ENCODE measurements at places on chromosomes 13 and 19. TPM values are rescaled to one million over a fixed set of nuclear protein-coding genes. Genes with fewer than 3 reads are reported as not detected.

The TNFSF9 gene
- total RNA-seq = 2.1 TPM

The TRAPPC2B gene
- 12.4 TPM for total RNA-seq

The RFPL4A gene
- total RNA-seq = not detected

The ZNF329 gene
- total RNA-seq = 11.8 TPM

The FFAR2 gene
- total RNA-seq = not detected

GRCh38 chr13:28657784-28658538 is 969 bp upstream of the POMP start:
- peaks cover 3% of the 10 kb centered on the region for H3K4me1 ChIP-seq
- peaks cover 5% of the 10 kb centered on the region for H3K36me3 ChIP-seq
- no peak overlapping the region for H3K27ac ChIP-seq
- H3K27me3 ChIP-seq = no peaks in the 10 kb centered on the region
- no peak for DNase-seq

The CACNA1A gene
- total RNA-seq = 7.9 TPM

- DNase-seq = peak; percentile 77
- H3K36me3 ChIP-seq = no peaks in the 10 kb centered on the region
- peaks cover 38% of the 10 kb centered on the region for H3K27me3 ChIP-seq
- H3K4me1 ChIP-seq = peaks cover 15% of the 10 kb centered on the region
These were observed 7.5 kb upstream of the TSHZ3 start for GRCh38 chr19:31356587-31357314.

The SWSAP1 gene
- 3.8 TPM for total RNA-seq

GRCh38 chr13:60273971-60274527 is 110.3 kb upstream of the DIAPH3 start:
- peaks cover 3% of the 10 kb centered on the region for H3K4me1 ChIP-seq
- H3K27me3 ChIP-seq = no peaks in the 10 kb centered on the region
- H3K27ac ChIP-seq = no peak overlapping the region
- no peaks in the 10 kb centered on the region for H3K36me3 ChIP-seq

GRCh38 chr19:44623080-44623479 is 9.7 kb downstream of the IGSF23 start:
- no peaks in the 10 kb centered on the region for H3K4me1 ChIP-seq
- H3K36me3 ChIP-seq = peaks cover 6% of the 10 kb centered on the region
- DNase-seq = no peak
- H3K27me3 ChIP-seq = no peaks in the 10 kb centered on the region

The SYCN gene
- total RNA-seq = not detected

The NKPD1 gene
- 0.17 TPM for total RNA-seq

DNA sequence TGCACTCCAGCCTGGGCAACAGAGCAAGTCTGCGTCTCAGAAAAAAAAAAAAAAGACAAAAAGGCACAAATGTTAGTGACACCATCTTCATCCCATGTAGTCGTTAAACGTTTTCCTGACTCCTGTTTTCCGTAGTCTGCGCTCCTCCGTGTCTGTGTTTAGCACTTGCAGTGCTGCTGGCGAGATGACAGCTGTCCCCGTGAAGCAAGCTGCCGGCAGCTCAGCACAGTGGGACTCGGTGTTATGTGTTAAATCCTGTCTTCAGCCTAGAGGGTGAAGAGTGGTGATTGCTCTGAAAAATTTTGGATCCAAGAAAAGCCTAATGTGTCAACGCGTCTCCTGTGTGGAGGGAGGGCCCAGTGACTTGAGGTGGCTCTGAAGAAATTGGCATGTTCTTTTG is 18.4 kb downstream of the UBXN6 start:
- no peaks in the 10 kb centered on the region for H3K4me1 ChIP-seq
- H3K36me3 ChIP-seq = peaks cover 73% of the 10 kb centered on the region
- no peaks in the 10 kb centered on the region for H3K27me3 ChIP-seq
- DNase-seq = no peak
- H3K4me3 ChIP-seq = no peak overlapping the region

The MAG gene
- total RNA-seq = not detected

DNA sequence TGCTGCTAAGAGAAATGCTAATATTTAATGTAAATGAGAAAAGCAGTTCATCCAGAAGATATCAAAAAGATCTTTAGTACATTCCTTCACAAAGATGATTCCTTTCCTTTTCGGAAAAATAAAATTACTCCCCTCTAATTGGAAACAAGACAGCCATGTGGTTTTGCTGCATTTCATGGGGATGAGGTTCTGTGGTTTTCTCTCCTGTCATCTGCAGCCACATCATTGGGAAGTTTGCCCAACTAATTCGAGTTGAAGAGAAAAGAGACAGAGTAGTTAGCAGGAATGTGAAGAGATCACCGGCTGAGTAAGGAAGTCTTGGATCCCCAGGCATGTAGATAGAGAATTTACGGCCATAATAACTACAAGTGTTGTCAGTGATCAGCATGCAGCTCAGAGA is 122.1 kb downstream of the CYSLTR2 start:
- no peak overlapping the region for H3K27ac ChIP-seq

GRCh38 chr13:55654243-55654642 is 1486.5 kb upstream of the PRR20A start:
- peak overlapping the region; percentile 71 for H3K27ac ChIP-seq
- H3K27me3 ChIP-seq = no peaks in the 10 kb centered on the region

DNA sequence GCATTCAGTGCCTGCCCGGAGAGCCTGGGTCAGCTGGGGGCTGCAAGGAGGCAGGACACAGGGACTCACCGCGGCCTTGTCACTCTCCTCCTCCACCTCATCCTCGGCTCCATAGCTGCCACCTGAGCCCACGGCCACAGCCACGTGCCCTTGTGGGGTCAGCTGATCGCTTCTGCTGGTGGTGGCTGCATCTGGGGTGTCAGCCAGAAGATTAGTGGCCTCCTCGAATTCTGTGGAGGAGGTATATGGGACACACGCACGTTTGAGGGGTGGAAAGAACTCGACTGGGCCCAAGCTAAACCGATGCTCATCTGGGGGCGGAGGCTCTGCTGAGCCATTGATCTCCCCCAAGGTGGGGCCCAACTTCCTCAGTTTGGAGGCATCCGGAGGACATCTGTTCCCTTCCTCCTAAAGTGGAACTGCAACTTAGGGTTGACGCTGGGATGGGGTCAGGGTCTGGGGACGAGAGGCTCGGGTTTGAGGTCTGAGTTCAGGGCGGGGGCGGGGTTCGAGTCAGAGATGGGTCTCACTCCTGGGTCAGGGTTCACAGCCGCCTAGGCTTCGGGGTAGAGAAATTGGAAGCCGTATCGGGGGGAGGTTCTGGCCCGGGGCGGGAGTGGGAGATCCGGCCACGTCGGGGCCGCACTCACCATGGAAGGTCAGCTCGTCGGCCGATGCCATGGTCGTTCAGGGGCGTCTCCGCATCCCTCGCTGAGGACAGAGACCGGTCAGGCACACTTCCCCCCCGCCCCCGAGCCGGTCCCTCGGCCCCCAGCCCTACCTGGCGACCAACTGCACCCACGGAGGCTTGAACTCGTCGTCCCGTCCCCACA is 493 bp downstream of the YIPF2 start:
- no peak overlapping the region for H3K27ac ChIP-seq
- no peaks in the 10 kb centered on the region for H3K4me1 ChIP-seq
- H3K4me3 ChIP-seq = peak overlapping the region; percentile 93
- DNase-seq = no peak
- peaks cover 41% of the 10 kb centered on the region for H3K36me3 ChIP-seq
- H3K27me3 ChIP-seq = no peaks in the 10 kb centered on the region

DNA sequence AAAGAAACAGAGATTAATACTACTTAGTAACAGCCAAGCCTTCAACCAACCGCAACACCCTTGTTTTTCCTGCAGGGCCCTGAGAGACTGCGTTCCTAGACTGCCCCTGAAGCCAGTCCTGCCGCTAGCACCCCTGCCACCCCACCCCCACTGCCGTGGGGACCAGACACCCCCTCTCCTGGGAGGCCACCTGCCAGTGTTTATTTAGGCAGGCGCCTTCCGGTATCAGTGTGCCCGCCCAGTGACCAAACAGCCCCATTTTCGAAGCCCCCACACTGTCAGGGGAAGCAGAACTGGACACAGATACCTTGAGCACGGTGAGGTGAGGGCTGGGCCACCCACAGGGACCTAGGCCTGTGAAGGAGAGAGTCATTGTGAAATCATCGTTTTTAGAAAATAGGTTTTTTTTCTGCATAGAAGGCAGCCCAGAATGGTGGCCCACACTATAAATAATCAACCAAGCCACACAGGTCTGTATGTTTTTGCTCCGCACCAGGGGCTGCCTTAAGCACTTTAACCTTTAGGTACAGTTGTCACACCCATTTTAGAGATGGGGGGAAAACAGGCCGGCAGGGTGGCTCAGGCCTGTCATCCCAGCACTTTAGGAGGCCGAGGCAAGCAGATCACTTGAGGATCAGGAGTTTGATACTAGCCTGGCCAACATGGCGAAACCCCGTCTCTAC is 3.5 kb upstream of the TLE5 start:
- no peak overlapping the region for H3K27ac ChIP-seq
- no peak overlapping the region for H3K4me3 ChIP-seq
- H3K27me3 ChIP-seq = no peaks in the 10 kb centered on the region
- no peak for DNase-seq
- no peaks in the 10 kb centered on the region for H3K36me3 ChIP-seq
- no peaks in the 10 kb centered on the region for H3K4me1 ChIP-seq

- no peak overlapping the region for H3K27ac ChIP-seq
- H3K27me3 ChIP-seq = no peaks in the 10 kb centered on the region
- DNase-seq = no peak
- no peaks in the 10 kb centered on the region for H3K36me3 ChIP-seq
- no peak overlapping the region for H3K4me3 ChIP-seq
- H3K4me1 ChIP-seq = no peaks in the 10 kb centered on the region
These were observed 535.2 kb downstream of the LIG4 start for GRCh38 chr13:107680115-107680514.

GRCh38 chr13:27483421-27483820 is 33.1 kb upstream of the MTIF3 start:
- no peaks in the 10 kb centered on the region for H3K36me3 ChIP-seq
- DNase-seq = no peak
- H3K4me3 ChIP-seq = no peak overlapping the region
- H3K27me3 ChIP-seq = no peaks in the 10 kb centered on the region
- H3K27ac ChIP-seq = no peak overlapping the region

GRCh38 chr13:113810640-113811039 is 51.6 kb downstream of the TMEM255B start:
- H3K36me3 ChIP-seq = peaks cover 3% of the 10 kb centered on the region
- H3K27ac ChIP-seq = no peak overlapping the region
- H3K27me3 ChIP-seq = no peaks in the 10 kb centered on the region
- H3K4me1 ChIP-seq = no peaks in the 10 kb centered on the region
- H3K4me3 ChIP-seq = no peak overlapping the region
- DNase-seq = no peak

The PSG3 gene
- not detected for total RNA-seq

DNA sequence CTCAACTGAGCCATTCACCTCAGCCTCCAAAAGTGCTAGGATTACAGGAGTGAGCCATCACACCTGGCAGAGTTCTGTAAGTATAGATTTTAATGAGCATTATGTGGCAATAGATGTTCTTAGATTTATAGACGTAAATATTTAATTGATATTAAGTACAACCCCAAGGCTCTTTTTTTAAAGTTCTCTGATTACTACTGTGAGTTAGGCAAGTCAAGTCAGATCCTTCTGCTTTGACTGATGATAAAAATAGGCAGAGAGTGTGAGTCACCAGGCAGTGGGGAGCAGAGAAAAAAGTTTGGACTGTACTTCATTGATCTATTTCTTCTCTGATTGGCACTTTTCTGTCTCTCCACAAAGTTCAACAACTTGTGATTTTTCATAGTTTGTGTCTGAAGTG is 1379.9 kb downstream of the UQCRFS1 start:
- peaks cover 19% of the 10 kb centered on the region for H3K36me3 ChIP-seq
- no peak overlapping the region for H3K4me3 ChIP-seq
- H3K27ac ChIP-seq = no peak overlapping the region
- no peaks in the 10 kb centered on the region for H3K27me3 ChIP-seq
- no peak for DNase-seq

- peaks cover 14% of the 10 kb centered on the region for H3K36me3 ChIP-seq
- H3K27ac ChIP-seq = no peak overlapping the region
- no peaks in the 10 kb centered on the region for H3K27me3 ChIP-seq
- no peak for DNase-seq
- no peaks in the 10 kb centered on the region for H3K4me1 ChIP-seq
These were observed 42.0 kb downstream of the ZNF486 start for GRCh38 chr19:20209051-20209450.

- peak; percentile 83 for DNase-seq
- H3K27ac ChIP-seq = no peak within 1 kb of the TSS
- no peaks in the 10 kb centered on the region for H3K36me3 ChIP-seq
- H3K27me3 ChIP-seq = peaks cover 24% of the 10 kb centered on the region
These were observed at the start of gene APC2 for GRCh38 chr19:1449467-1450442. APC2 (plus strand) TSS chr19:1450121; CDS start chr19:1453002, 2,881 bp downstream.

The PCDH17 gene
- 0.37 TPM for total RNA-seq

Data from H9 (cell line).